ENCODE measurements at places on chromosomes 5 and 9.

GRCh38 chr5:31193116-31193515 lies 370 bp upstream of the CDH6 start:
- no peak for DNase-seq

GRCh38 chr5:150639751-150640150 lies 709 bp upstream of the SYNPO start:
- no peak for DNase-seq

- no peak for DNase-seq
Measured at GRCh38 chr9:77158772-77159513, 18.4 kb upstream of the VPS13A start.

- DNase-seq, result no peak
Measured at GRCh38 chr9:104604801-104605200, 626 bp downstream of the OR13C2 start.

DNA sequence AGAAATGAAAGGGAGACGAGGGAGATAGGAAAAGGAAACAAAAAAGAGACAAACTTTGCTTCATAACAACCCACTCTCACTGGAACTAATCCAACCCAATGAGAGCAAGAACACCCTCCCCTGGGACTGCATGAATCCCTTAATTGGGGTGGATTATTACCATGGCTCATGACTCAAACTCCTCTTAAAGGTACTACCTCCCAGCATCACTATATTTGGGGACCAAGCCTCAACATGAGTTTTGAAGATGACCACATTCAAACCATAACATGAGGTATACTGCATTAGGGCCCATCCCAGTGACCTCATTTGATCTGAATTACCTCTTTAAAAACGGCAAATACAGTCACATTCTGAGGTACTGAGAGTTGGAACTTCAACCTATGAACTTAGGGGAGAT lies 8.0 kb downstream of the MTAP start:
- DNase-seq, result no peak

Measured in right lung (tissue), 10 donors.